ENCODE measurements at places on chromosomes 12 and 14.

DNA sequence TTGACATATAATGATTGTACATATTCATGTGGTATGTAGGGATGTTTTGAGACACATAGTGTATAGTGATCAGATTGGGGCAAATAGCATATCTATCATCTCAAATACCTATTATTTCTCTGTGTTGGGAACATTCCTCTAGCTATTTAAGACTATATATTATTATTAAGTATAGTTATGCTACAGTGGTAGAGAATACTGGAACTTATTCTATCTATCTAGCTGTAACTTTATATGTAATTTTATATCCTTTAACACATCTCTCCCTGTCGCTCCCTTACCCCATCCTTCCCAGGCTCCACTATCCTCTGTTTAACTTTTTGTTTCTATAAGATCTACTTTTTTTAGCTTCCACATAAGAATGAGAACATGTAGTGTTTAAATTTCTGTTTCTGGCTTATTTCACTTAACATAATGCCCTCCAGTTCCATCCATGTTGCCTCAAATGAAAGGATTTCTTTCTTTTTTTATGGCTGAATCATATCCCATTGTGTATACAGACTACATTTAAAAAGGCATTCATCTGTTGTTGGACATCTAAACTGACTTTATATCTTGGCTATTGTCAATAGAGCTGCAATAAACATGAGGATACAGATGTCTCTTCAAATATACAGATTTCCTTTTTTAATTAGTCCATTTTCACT is 102.1 kb upstream of the GZMB start:
- DNase-seq = no peak

DNA sequence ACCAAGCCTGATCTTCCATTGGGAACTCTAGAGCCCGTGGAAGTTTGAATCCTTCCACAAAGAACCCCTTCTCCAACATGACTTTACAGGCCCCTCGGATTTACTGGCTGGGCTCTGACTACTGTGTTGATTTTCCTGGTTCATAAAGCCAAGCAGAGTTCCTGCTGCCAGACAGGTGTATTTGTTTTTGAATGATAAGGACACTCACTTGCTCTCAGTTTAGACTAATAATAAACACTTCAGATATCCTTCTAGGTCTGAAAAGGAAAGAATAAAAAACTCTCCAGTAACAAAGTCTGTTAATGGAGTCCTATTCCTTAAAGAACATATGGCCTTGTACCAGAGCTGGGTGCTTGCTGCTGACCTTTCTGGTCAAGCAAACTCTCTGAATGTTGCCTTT is 31.0 kb downstream of the SIX1 start:
- DNase-seq = no peak

- DNase-seq = no peak
Measured at GRCh38 chr14:94897561-94897960, 127.6 kb upstream of the GSC start.

- DNase-seq = no peak
Measured at GRCh38 chr12:1634590-1635191, 5.7 kb downstream of the WNT5B start.

DNA sequence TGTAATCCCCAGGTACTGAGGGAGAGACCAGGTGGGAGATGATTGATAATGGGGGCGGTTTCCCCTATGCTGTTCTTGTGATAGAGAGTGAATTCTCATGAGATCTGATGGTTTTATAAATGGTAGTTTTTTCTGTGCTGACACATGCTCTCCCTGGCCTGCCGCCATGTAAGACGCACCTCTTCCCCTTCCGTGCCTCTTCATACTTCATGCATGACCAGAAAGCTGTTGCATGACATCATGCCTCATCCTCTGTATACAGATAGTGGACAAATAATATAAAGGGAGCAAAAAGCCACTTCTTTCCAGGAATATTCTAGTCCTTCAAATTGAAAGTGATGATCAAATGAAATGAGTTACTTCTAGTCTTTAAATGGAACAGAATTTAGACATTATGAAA is 47.3 kb upstream of the LRIG3 start:
- no peak for DNase-seq

- no peak for DNase-seq
Measured at GRCh38 chr14:85799668-85800067, 269.7 kb downstream of the FLRT2 start.

DNA sequence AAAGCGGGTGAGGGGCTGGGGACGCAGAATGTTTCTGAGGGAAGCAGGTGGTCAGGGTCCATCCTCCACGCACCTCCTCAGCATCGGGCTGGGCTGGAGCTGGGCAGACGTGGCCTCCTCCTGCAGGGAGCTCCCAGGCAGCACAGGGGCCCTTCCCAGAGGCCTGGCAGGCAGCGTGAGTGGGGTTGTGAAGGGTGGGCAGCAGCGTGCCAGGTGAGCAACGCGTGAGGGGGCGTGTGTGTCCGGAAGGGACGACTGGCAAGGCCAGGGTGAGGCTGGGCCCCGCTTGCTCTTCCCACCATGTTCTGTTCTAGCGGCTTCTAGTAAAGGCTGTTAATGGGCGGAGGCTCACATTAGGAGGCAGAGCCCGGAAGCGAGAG is 17.1 kb downstream of the ANKRD9 start:
- no peak for DNase-seq

DNA sequence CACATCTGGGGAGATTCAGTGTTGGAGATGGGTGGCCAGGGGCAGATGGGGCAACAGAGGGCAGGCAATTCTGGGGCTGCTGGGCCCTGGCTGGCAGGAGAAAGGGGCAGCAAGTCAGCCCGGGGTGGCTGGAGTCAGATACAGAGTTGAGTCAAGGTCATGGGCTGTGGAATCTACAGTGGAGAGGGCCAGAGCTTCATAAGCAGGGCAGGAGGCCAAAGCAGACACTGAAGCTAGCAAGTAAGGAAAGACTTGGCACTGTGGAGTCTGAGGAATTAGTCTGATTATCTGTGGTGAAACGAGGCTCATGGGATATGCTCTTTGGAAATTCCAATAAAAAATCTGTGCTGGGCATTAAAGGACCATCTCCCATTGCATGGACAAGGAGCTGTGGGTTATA is 95.5 kb downstream of the TMX1 start:
- no peak for DNase-seq

GRCh38 chr14:69072584-69072983 is 80.3 kb downstream of the DCAF5 start:
- DNase-seq = no peak

GRCh38 chr12:121781484-121781997 is 11.9 kb downstream of the RHOF start:
- DNase-seq = no peak

DNA sequence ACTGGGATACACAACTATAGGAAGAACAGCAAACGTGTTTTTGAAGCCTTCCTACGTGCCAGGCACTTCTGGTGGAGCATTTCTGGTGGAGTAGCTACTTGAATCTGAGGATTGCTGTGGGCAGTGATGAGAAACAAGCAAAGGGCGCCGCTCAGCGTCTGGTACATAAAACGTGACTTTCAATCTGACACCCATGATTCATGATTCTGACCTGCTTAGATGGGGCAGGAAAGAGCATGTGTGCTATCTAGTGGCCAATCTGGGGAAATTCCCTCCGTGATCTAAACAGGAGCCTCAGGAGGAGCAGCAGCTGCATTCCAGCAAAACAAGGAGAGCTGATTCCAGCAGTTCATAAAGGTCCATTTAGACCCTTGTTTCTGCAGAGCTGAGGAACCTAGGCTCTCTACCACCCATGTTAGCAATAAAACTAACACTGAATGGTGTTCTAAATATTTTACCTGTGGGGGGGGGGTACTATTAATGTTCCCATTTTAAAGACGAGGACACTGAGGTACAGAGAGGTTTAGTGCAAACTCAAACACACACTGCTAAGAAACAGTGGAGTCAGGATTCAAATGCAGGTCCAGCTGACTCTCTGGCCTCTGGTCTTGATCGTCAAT is 37.8 kb downstream of the PAH start:
- DNase-seq = peak; percentile 18

DNA sequence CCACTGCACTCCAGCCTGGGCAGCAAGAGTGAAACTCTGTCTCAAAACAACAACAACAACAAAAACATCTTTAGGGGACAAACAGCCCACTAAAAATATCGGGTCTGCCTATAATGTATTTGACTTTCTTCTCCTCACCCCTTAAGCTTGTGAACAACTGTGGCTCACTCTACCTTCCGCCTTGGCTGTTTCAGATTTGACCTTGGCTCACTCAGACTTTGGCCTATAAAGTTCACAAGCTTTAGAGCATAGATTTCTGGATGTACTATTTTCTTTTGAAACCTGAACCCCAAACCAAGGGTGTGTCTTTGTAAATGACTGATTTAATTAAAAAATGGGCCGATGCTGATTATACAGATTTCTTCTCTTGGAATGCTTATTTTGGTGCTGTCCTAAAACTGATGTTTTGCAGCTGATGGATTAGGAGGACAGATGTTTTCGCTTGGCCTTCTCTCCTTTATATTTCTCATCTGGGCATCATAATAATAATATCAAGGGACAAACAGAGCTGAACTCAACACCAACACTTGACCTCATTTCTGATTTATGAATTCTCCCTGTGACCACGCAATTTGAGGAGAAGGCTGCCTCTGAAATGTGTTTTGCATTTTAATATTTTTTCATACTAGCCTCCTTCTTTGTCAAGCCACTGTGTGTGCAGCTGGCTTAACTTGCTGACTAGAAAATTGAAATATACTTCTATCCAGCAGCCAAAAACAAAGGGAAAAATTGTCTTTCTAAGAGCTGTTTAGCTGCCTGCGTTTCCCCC is 40.2 kb upstream of the RASSF3 start:
- DNase-seq = no peak

- peak; percentile 29 for DNase-seq
Measured at GRCh38 chr12:28425526-28425925, 235.3 kb downstream of the CCDC91 start.

DNA sequence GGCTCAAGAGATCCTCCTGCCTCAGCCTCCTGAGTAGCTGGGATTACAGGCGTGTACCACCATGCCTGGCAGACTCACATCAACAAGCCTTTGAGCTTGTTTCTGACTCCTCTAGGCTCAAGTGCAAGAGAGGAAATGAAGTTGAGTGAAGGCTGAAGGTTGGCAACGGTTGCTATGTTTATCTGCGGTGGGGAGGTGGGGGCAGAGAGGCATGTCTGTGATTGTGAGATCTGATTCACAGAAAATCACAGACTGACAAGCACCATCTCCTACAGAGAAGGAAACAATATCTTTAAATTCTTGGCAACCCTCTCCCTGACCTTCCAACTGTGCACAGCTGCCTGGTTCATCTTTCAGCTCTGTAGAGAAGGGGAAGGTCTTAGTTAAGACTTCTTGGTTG is 22.1 kb upstream of the NINJ2 start:
- peak; percentile 61 for DNase-seq

DNA sequence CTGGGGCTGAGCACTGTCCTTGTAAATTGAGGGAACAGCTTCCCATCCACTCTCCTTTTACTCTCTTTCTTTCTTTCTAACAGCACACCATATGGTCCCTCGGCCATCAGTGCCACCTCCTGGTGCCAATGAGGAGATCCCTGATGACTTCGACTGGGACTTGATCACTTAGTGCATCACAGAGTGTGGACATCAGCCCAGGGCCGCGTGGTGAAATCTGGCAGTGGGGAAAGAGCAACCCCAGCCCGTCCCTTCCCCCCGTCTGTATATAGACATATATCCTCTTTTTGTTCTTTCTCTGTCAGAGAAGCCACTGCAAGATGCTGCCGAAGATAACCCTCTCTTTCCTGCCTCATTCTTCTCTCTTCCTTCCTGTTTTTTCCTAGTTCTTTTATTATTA is 13.5 kb downstream of the C3AR1 start:
- no peak for DNase-seq

DNA sequence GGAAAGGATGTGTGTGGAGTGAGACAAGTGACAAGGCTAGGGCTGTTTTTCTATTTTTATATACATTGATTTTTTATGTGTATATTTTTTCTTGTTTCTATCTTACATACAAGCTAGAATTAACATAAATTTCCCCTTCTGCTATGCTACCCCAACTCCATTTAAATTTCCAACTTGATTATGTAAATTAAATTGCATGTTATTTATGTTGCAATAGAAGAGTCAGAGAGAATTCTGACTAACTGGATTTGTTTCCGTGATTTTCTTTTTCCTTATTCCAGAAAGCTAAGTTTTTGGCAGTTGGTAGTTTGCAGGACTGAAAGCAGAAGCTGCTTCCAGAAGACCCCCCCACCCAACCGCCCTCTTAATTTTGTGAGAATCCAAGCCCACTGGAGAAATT is 8.9 kb upstream of the YBX3 start:
- DNase-seq = no peak

- DNase-seq = no peak
Measured at GRCh38 chr14:28867571-28867970, 101.0 kb downstream of the FOXG1 start.

DNA sequence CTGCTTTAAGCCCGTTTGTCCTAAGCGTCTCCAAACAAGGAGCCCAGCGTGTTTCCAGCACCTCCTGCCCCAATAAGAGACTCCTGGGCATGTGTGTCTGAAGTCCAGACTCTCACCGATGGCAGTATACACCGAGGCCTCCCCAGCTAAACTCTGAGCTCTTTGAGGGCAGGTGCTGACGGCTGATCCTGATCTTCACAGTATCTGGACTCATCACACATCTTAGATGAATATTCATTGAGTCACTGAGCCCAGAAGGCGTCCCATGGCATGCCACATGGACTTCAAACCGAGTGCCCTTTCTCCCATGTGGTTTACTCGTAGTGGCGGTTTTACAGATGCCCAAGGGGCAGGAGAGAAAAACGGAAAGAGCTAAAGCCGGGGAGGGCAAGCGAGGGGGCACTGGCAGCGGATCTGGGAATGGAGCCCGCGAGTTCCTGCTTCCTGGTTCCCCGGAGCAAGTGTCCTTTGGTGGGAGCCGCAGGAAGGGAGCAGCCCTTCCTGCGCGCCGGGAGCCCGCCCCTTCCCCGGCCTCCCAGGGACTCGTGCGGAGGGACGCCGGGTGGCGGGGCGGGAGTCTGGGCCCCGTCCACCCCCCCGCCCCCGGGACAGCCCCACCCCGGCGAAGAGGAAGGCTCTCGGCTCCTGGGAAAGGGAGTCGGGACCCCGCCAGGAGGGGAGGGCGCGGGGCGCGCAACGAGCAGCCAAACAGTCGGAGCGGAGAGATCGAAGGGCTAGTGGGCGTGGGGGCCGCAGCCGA is 585 bp upstream of the TEAD4 start:
- no peak for DNase-seq

Data from kidney epithelial cell (primary cell).